ENCODE measurements at places on chromosomes 3 and 15.

GRCh38 chr3:127690106-127690505 lies 17.4 kb downstream of the ABTB1 start:
- DNase-seq = no peak

DNA sequence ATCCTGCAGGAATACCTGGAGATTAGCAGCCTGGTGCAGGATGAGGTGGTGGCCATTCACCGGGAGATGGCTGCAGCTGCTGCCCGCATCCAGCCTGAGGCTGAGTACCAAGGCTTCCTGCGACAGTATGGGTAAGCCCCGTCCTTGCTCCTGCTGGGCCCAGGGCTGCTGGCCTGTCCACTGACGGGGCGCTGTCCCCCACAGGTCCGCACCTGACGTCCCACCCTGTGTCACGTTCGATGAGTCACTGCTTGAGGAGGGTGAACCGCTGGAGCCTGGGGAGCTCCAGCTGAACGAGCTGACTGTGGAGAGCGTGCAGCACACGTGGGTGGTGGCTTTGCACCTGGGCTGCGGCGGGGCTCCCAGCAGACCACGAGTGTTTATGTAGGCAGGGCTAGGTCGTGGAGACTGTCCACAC lies 5.0 kb downstream of the FES start:
- DNase-seq = no peak

GRCh38 chr15:35810007-35810406 lies 264.0 kb upstream of the DPH6 start:
- DNase-seq = no peak

DNA sequence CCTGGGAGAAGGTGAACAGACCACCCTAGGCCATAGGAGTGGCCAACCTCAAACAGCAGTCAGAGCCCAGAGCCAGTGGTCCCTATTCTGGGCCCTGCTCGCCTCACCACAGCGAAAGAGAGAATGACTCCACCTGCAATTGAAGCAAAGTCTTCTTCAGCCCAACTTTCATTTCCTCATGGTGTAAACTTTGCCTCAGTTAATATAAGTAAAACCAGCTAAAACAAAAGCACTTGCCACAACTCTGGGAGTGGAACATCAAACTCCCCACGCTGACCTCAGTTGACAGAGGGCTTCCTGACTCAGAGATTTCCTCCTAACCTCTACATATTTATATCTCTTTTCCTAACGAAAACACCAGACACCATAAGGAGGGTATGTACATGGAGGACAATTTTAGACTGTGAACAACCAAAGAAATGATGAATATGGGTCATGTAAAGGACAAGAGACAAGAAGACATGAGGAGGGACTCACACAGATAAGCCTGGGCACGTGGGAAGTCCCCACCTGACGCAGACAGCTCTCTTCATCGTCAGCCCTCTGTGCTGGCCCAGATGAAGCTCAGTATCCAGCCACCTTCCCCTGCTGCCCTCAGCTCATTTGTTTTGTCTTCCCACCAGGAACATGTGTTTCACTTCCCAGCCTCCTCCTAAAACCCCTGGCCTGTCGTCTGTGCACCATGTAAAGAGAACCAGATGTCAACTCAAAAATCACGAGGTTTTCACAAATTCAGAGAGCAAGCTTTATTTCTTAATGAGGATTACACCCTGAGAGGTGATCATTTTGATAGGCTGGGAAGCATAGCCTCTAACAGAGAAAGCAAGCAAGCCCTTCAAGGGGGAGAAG lies 140.9 kb downstream of the KCNMB2 start:
- DNase-seq = no peak

DNA sequence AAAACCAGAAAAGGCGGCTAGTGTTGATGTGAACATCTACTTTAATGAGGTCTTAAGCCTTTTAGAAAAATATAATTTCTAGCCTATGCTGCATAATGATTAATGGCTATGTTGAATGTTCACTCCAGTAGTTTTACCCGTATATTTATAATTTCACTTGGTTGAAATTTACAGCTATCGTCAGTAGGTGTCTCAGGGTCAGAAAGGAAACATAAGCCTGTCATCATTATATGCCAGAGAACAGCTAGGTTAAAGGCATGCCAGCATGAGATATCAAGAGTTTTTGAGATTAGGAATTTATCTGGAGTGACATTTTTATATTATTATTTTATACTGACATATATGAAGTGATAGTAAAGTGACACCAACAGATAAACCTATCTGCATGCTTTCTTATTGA lies 904.1 kb downstream of the OTOL1 start:
- DNase-seq = no peak

DNA sequence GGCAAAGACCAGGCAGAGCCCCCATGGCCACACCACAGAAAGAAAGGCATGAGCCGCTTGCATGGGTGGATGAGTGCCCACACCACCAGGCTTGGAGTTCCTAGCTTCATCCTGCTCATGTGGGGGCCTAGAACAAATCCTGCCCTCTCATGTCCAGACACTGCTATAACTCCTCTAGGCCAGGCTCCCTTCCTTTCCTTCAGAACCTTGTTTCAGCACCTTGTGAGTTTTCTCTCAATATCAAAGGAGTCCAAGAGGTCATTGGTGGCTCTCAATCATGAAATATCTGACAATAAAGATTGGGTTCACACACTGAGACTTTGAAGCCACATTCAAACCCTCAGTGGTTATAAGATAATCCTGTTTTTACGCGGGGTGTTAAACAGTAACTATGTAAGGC lies 12.7 kb downstream of the SLC6A20 start:
- no peak for DNase-seq

GRCh38 chr3:107806021-107806420 lies 283.3 kb downstream of the BBX start:
- DNase-seq = no peak

DNA sequence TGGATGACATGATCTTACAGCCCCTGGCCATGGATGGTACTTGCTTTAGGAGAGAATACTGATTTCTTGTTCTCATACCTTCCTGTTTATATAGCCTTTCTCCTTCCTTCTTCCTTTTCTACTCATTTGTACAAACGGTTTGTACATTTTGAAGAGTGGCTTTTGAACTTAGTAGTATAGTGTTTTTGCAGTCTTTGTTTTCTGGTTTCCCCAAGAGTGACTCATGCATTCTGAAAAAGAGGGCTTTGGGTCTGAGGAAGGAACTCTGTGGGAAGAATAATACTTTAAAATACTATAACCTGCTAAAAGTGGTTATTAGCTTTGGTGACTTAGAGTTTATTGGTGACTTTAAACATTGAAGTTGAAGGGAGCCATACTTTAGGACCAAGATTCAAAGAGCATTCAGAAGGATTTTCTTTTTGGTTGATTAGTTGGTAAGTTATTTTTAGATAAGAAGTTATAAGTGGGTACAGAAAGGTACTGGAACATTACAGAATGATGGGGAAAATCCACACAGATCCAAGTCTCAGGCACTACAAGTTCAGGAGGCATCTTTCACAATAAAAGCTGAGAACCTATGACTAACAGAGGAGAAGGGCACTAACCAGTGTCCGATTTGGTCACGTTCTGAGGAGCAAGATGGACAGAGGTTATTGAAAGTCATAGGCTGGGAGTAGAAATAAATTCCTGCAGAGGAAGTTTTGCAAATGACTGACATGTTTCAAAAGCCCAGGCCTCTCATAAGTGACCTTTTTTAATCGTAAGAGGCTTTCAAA lies 369.6 kb upstream of the AZI2 start:
- DNase-seq = no peak

- DNase-seq = peak; percentile 25
These were observed 8.9 kb upstream of the ADAMTS17 start for GRCh38 chr15:100350434-100351226.

DNA sequence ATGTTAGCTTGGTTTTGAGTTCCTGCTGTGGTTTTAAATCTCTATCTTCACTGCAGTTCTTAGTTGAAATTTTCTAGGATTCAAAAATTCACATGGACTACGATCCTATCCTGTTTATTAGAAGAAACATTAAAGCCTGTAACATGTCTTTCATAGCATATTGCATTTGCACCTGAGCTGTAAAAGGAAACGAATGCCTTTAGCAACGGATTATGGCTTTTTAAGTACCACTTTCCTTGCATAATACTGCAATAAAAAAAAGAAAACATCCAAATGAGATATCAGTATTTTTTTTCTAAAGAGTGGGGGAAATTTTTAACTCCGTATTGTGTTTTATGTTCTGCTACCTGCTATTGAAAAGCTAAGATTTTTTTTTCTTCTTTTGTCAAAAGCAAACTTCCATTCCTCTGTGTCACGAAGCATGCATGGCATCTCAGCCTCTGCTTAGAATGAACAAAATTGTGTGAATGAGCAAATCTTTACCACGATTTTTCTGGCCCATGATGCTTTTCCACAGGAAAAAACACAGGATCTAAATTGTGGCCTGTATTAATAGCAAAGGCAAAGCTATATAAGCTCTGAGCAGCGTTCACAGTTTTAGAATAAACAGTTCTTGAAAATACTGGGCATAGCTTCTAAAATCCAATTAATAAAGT lies 110.0 kb upstream of the CDIN1 start:
- no peak for DNase-seq

GRCh38 chr3:167941234-167941995 lies 154.3 kb downstream of the GOLIM4 start:
- peak; percentile 18 for DNase-seq

DNA sequence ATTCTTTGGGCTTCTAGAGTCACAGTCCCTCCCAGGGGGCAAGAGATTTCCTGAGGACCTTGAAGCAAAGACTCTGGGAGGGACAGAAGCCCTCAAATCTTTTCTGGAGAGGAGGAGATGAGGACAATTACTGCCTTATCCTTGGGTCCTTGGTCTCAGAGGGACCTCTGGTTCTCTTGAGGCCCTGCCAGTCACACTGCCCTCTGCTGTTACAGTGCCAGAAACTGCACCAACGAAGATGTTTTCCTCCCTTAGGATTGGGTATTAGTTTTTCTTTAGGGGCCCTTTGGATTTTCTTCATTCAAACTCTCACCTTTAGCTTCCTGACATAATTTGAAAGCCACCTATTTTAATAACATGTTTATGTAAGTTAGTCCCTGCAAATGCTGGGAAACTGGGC lies 58.2 kb upstream of the SCN5A start:
- no peak for DNase-seq

GRCh38 chr15:60371175-60372051 lies 26.4 kb downstream of the ANXA2 start:
- peak; percentile 25 for DNase-seq

DNA sequence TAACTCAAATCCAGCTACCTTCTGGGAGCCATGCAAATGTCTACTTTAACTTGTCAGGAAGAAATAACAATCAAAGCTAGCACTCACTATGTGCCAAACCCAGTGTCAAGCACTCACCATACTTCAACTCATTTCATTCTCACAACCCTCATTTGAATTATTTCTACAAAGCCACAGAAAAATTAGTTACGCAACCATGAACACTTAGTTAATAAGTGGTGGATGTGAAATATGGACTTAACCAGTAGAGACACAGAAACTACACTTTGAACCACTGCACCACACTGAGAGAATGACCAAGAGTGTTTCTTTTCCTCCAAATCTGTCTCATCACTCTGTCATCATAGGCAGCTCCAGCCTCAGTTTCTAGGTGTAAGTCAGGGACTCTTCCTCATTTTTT lies 91.0 kb upstream of the MBNL1 start:
- no peak for DNase-seq

- peak; percentile 52 for DNase-seq
These were observed 7.9 kb downstream of the CCR4 start for GRCh38 chr3:32959371-32959770.

DNA sequence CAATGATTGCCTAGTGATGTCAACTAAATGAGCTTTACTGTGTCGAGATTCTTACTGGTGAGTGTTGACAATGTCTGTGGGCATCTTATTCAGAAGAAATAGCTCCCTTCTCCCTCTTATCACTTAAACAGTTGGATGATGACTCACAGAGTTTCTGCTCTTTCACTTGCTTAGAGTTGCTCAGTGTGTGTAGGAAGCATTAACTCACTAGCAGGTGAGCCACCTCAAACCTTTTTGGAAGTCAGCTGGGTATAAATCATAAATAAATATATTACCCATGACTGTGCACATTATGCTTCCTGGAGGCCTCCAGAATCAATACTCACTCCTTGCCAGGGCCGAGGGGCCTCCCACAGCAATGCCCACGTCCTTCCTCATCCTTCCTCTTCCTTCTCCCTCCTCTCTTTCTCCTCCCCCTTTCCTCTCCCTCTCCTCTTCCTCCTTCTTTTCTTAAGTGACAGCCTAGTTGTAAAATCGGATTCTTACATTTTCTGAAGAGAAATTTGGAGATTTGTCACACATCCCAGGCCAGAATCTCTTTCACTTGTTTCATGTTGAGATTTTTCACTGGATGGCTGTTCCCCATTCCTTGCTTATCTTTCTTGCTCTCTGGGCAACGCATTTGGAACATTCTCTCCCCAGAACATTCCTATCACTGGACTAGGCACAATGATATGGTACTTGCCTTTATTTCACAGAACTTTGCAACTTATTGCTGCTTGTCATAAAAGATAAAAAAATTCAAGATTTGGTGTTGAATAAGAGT lies 17.5 kb downstream of the SHC4 start:
- peak; percentile 60 for DNase-seq

- no peak for DNase-seq
These were observed 178.6 kb downstream of the ADAMTS9 start for GRCh38 chr3:64509206-64509605.

GRCh38 chr3:185308126-185308754 lies 54.4 kb upstream of the EHHADH start:
- peak; percentile 67 for DNase-seq

- DNase-seq = no peak
These were observed 319.4 kb downstream of the PLCL2 start for GRCh38 chr3:17204049-17204650.

DNA sequence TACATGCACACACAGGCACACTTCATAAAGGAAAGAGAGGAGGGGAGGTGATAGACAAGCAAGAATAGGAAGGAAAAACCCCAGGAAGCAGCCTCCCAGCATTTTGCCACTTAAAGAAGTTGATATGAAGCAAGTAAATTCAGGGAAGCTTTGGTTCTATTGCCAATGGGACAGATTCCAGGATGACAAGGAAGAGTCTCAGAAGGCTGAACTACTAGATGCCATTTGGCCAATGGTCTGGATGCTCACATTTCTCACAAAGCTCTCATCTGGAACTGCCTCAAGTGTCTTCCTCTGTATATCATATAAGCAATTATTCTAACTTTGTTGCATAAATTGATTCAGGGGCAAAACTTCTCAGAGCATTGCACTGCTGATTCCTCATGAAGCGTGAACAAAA lies 78.8 kb upstream of the STRIT1 start:
- DNase-seq = no peak

- no peak for DNase-seq
These were observed 1011.9 kb downstream of the VGLL3 start for GRCh38 chr3:85979034-85979433.

GRCh38 chr15:85542895-85543331 lies 162.5 kb downstream of the AKAP13 start:
- peak; percentile 84 for DNase-seq

Data from activated CD4-positive, alpha-beta T cell treated with anti-CD3 and anti-CD28 coated beads, Interleukin-10, Interleukin-2, amounts not matched to agents 100 ng/mL and 50 ng/mL, durations not matched to agents 16 hours and 8 hours (primary cell).